ENCODE measurements at places on chromosomes 6 and 20. TPM values are rescaled to one million over a fixed set of nuclear protein-coding genes. Genes with fewer than 3 reads are reported as not detected.

DNA sequence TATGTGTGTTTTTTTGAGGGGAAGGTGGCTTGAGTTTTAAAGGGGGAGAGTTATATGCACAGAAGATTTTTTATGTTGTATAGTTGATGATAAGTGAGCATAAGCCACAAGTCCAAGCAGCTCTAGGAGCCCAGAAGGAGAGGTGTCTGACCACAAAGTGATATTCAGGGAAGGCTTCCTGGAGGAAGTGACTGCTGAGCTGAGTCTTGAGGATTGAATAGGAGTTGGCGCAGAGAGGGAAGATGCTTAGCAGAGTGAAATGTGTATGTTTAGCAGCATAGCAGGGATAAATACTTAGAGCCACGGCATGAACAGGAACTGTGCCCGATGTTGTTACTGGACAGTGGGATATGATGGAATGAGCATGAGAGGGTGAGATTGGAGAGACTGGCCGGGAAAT, 255.1 kb upstream of the KCNG1 start:
- no peak overlapping the region for H3K27ac ChIP-seq
- no peaks in the 10 kb centered on the region for H3K36me3 ChIP-seq
- no peak overlapping the region for H3K4me3 ChIP-seq
- peaks cover 4% of the 10 kb centered on the region for H3K4me1 ChIP-seq
- H3K27me3 ChIP-seq: peaks cover 32% of the 10 kb centered on the region

GRCh38 chr6:41781366-41781730, 766 bp downstream of the PRICKLE4 start:
- peaks cover 57% of the 10 kb centered on the region for H3K4me1 ChIP-seq
- H3K36me3 ChIP-seq: peaks cover 4% of the 10 kb centered on the region
- DNase-seq: no peak
- H3K4me3 ChIP-seq: peak overlapping the region; percentile 89

DNA sequence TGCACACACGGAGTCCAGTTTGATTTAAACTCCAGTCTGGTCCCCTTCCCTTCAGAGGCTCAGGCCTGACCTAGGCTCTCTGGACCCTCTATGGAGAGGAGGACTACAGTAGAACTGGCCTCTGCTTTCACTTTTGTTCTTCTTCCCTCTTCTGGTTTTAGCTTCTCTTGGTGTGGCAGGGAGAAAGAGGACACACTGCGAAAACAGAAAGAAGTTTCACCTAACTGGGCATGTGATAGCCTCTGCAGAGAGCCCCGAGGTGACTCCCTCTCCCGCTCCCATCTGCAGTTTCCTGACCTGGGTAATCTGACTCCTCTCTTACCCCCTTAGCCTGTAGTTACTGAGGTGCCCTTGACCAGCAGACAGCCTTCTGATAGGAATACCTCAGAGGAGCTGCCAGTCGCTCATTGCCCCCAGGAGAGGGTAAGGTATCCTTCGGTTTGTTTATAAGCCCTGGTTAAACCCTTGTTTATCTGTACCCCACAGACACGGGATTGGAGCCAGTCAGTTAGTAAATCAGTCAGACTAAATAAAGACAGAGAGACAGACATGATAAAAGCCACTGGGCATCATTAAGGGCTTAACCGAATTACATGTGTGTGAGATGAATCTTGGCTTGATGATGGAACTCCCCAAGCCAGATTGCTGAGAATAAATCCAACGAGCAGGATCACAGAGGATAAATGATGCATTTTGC, 12.0 kb upstream of the DTNBP1 start:
- H3K27ac ChIP-seq: no peak overlapping the region
- H3K4me3 ChIP-seq: no peak overlapping the region
- no peaks in the 10 kb centered on the region for H3K27me3 ChIP-seq

GRCh38 chr6:122953766-122954165, 42.3 kb upstream of the CLVS2 start:
- H3K4me1 ChIP-seq: no peaks in the 10 kb centered on the region
- H3K36me3 ChIP-seq: no peaks in the 10 kb centered on the region
- H3K27ac ChIP-seq: no peak overlapping the region

DNA sequence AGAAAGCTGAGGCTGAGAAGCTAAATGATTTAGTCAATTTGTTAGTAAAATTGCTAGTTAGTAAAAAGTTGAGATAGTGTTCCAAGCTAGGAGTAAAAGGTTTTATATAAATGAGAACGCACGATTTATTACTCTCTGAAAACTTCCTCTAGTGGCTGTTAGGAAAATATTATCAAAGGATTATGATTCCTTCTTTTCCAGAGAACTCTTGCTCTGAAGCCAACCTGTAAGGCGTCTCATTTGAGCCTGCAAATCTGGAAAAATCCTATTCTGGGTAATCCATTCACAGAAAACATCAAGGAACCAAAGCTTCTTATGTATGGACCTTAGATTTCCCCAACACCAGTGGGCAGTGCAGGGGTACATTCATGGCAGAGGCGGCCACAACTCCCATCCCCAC, 252.7 kb downstream of the SOD2 start:
- H3K27me3 ChIP-seq: peaks cover 21% of the 10 kb centered on the region
- no peaks in the 10 kb centered on the region for H3K36me3 ChIP-seq
- H3K27ac ChIP-seq: no peak overlapping the region
- DNase-seq: no peak

DNA sequence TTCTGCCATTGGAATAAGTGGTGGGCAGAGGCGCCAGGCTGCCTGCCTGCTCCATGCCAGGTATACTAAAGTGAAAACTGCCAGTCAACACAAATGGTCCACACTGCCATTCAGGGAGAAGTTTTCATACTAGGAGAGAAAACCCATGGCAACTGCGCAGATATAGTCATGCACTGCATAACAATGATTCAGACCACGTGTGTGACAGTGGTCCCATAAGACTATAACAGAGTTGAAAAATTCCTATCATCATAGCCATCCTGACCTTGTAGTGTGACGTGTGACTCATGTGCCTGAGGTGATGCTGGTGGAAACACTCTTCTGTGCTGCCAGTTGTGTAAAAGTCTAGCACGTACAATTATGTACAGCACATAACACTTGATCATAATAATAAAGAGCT, 25.1 kb downstream of the ZC3H12D start:
- H3K36me3 ChIP-seq: no peaks in the 10 kb centered on the region
- peaks cover 6% of the 10 kb centered on the region for H3K27me3 ChIP-seq
- H3K4me3 ChIP-seq: no peak overlapping the region

GRCh38 chr20:11140359-11140758, 466.6 kb upstream of the JAG1 start:
- no peak overlapping the region for H3K27ac ChIP-seq
- no peaks in the 10 kb centered on the region for H3K36me3 ChIP-seq
- peaks cover 15% of the 10 kb centered on the region for H3K4me1 ChIP-seq
- H3K27me3 ChIP-seq: no peaks in the 10 kb centered on the region
- H3K4me3 ChIP-seq: no peak overlapping the region
- no peak for DNase-seq

- no peak for DNase-seq
- no peaks in the 10 kb centered on the region for H3K36me3 ChIP-seq
- no peak overlapping the region for H3K27ac ChIP-seq
- no peaks in the 10 kb centered on the region for H3K27me3 ChIP-seq
- no peak overlapping the region for H3K4me3 ChIP-seq
- peaks cover 2% of the 10 kb centered on the region for H3K4me1 ChIP-seq
Measured at GRCh38 chr6:31587791-31588777, 2.0 kb downstream of the LST1 start.

DNA sequence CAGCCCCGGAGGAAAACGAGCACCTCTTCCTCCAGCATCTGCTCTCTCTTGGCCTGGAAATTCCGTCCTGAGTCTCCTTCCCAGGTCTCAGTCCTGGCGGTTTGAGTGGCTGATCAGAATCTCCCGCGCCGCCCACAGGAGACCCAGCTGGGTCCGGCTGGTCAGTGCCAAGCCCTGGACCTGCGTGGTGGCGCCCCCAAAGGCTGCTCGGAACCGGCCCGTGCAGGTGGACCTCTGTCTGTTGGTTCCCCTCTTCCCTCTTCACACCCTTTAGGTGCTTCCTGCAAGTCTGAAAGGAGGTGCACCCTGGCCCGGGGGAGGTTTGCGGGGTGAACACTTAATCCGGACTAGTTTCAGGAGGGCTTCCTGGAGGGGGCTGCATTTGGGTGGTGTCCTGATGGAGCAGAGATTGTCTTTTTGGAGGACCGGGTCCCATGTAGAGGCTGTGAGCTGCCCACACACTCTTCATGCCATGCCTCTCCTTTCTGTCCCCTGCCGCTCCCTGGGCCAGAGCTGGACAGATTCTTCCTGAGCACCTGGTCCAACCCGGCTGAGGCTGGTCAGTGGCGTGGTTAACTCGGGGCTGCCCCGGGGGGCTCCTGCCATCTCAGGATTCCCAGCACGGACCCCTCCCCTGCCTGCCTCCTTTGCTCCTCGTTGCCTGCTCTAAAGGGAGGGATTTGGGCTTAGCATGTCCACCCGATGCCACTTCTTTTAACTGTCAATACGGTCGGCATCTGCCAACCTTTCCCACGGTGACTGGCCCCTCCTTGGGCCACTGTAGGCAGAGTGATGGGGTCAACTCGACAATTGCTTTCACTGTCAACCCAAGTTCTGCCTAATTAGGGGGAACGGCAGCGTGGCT, 16.5 kb upstream of the BHLHE23 start:
- peak; percentile 45 for DNase-seq
- H3K27me3 ChIP-seq: peaks cover 100% of the 10 kb centered on the region
- peaks cover 9% of the 10 kb centered on the region for H3K4me1 ChIP-seq
- H3K36me3 ChIP-seq: no peaks in the 10 kb centered on the region

DNA sequence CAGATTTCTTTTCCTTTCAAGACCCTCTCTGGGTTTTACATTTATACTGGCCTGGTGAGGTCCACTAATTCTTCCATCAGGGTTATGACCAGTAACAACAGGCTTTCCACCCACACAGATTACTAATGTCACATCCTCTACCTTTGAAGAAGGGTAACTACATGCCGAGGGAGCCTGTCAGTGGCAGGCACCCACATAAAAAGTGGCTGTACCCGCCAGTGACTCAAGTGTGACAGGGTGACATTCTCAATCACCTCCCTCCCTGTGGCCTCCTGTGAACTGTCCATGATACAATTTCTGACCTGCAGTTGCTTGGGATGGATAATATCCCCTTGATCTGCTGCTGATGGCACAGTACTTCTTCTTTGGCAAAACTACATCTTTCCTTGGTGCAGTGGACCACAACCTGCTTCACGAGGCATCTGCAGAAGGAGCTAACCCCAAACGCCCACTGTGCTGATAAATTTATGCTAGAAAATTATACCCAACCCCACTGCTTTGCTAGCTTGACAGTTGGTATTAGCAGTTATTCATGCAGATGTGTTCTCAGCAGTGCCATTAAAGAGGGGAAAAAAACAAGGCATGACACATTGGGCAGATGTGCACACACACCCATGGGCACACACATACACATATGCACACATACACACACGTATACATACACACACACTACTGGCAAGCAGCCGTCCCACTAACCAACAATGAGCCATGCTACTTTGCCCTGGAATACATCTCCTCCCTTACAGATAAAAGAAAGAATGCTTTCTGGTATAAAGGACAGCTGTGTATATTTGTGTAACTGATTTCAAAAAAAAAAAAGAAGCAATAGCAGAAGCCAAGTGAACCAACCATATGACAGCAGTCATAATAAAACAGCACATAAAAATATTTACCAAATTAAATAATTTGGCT, 20.8 kb downstream of the GFOD1 start:
- no peak overlapping the region for H3K27ac ChIP-seq
- DNase-seq: no peak
- no peaks in the 10 kb centered on the region for H3K36me3 ChIP-seq
- no peak overlapping the region for H3K4me3 ChIP-seq
- H3K4me1 ChIP-seq: peaks cover 47% of the 10 kb centered on the region

DNA sequence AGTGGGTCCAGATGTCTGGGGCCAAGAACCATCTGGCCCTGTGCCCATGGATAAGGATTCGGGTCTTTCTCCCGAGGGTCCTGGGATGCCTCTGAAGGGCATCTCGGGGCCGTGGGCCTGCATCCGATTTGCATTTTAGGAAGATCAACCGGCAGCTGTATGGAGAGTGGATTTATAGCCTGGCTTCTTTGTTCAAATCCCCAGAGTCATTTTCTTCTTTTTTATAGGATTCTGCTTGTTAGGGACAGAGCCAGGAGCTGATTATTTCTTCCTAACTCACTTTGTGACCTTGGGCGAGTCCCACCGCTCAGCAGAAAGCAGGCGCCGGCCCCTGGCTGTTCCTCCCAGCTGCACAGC, 52.9 kb upstream of the APCDD1L start:
- DNase-seq: no peak
- H3K27ac ChIP-seq: no peak overlapping the region
- H3K4me3 ChIP-seq: no peak overlapping the region
- no peaks in the 10 kb centered on the region for H3K36me3 ChIP-seq

DNA sequence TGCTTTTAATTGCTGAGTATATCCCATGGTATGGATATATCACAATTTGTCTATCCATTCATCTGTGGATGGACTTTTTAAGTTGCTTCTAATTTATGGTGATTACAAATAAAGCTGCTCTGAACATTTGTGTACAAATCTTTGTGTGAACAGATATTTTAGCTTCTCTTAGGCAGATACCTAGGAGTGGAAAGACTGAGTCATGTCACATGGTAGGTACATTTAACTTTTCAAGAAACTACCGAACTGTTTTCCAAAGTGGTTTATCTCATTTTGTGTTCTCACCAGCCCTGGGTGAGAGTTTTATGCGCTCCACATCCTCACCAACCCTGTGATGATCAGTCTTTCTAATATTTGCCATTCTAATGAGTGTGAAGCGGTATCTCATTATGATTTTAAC, 31.0 kb upstream of the ZNFX1 start:
- no peaks in the 10 kb centered on the region for H3K27me3 ChIP-seq
- DNase-seq: no peak
- H3K36me3 ChIP-seq: no peaks in the 10 kb centered on the region
- no peak overlapping the region for H3K27ac ChIP-seq
- no peak overlapping the region for H3K4me3 ChIP-seq
- H3K4me1 ChIP-seq: peaks cover 10% of the 10 kb centered on the region

DNA sequence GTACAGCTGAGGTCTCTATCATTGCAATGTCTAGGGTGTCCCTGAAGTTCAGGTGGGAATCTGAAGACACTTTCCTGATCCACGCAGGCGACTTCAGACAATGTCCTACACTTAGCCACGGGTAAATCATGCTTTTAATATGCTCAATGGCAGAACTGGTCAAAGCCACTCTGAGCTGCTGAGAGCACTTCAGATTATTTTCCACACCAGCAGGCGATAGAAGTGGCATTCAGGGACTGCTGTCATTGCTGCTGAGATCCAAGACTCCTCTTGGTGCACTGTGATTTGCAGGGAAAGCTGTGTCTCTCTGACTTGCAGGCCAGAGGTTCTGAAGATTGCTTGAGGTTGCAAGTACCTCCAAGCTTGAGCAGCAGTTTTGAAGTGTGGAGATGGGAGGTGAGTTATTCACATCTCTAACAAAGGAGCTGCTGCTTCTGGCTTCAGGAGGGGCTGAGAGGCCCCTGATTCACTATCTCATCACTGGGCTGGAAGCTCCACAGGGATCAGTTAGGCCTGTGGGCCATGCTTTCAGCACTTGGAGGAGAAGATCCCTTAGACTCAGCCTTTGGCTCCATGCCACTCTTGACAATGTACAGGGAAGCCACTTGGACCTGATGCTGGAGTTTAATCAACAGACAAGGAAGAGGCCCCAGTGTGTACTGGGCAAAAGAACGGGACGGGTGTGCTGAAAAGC, 2.9 kb upstream of the SSTR4 start:
- no peak overlapping the region for H3K27ac ChIP-seq
- peaks cover 7% of the 10 kb centered on the region for H3K4me1 ChIP-seq
- DNase-seq: no peak
- no peaks in the 10 kb centered on the region for H3K36me3 ChIP-seq

The TSBP1 gene
- total RNA-seq: not detected

The BPIFA2 gene
- not detected for total RNA-seq

The MUC22 gene
- total RNA-seq: not detected

Measured in suprapubic skin (tissue), 4 donors.